Hematopoietic multipotent progenitor cell (in vitro differentiated cells): ENCODE measurements at places on chromosomes 12 and 14. TPM values are rescaled to one million over a fixed set of nuclear protein-coding genes. Genes with fewer than 3 reads are reported as not detected.

The CYP46A1 gene
- not detected for total RNA-seq

DNA sequence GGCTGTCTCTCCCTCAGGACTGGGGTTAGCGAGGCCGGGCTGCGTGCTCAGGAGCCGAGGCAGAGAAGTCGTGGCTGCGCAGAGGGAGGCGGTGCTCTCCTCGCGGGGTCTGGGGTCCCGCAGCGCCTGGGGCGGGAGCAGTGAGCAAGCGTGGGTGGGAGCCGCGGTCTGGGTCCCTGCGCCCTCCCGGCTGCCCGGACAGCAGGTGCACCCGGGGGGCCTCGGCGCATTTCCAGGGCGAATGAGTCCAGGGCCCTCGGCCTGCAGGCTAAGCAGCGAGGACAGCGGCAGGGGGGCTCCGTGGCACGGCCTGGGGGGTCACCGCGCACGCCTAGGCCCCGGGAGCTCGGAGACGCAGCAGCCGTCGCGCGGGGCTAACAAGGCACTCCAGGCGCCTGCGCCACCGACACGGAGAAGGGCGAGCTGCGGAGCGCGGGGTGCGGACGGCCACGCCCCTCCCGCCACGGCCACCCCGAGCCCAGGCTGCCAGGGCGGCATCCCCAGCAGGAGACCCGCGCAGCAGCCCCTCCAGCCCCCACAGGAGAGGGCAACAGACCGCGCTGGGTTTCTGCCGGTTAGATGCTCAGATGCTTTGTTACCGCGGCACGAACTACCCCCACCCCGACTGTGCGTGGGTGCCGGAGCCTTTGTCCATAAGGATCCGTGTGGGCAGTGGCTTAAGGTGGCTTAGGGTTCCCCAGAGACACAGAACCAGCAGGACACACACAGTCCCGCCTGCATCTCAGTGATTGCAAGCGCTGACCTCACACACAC is 117.7 kb upstream of the C14orf180 start:
- no peak for DNase-seq

- no peak for DNase-seq
These were observed 72.5 kb upstream of the FBXO21 start for GRCh38 chr12:117262749-117263148.

The HHIPL1 gene
- under 0.01 TPM for total RNA-seq

DNA sequence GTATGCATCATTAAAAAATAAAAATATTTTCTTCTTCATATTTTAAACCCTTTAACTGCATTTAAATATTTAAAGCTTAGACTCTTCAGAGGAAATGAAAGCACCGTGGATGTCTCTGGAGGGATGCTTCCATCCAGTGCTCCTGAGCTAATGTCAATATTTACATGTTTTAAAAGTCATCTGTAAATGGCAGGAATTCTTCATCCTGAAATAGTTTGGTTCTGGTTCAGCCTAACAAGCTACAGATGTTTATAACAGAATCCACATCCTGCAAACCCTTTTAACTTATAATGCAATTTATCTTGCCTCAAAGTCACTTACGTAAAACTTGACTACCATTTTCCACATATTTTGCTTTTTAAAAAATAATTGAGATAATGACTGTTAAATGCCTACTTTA is 1207.3 kb downstream of the SLC16A7 start:
- no peak for DNase-seq

The WSCD2 gene
- total RNA-seq, result 0.27 TPM

The NGB gene
- total RNA-seq, result not detected

DNA sequence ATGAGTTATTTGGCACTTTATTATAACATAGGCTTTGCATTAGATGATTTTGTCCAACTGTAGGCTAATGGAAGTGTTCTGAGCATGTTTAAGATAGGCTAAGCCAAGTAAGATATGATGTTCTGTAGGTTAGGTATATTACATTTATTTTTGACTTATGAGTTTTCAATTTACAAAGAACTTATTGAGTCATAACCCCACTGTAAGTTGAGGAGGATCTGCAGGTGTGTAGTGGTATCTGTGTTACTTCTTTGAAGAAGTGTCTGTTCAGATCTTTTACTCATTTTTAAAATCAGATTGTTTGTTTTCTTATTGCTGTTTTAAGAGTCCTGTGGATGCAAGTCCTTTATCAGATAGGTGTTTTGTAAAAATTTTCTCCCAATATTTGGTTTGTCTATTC is 329.2 kb downstream of the RAD51B start:
- no peak for DNase-seq

- peak; percentile 49 for DNase-seq
These were observed 88.9 kb downstream of the NUMB start for GRCh38 chr14:73369428-73369827.

DNA sequence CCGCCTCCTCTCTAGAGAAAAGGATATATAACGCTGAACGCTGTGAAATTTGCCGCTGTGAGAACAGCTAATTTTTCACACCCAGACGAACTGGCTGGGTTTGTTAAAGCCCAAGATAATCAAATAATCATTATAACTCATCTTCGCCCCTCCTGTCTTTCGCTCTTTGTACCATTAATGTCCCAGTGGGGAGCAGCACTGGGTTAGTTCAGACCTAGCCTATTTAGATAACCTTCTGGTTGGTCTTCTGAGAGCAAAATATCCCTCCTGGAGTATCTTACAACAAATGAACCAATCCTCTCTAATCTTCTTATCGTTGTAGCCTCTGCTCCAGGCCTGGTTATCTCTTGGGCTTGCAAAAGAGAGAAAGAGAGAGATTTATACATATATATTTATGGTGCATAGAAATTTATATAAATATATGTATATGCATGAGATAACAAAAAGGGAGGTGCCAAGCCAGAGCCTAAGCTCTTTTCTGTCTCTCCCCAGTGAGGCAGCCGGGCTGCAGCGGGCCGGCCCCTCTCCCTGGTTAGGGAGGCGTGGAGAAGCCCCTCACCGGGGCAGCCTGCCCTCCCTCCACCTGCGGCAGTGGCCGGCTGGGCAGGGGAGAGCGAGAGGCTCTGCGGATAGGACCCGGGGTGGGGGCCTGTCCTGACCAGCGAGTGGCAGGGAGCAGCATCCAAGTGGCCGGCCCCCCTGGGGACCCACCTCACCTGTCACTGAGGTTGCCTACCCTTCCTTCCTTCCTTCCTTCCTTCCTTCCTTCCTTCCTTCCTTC is 202.0 kb upstream of the LHX5 start:
- no peak for DNase-seq

GRCh38 chr14:88599761-88600439 is 37.1 kb downstream of the ZC3H14 start:
- DNase-seq, result no peak

The FAM222A gene
- total RNA-seq, result 0.81 TPM

DNA sequence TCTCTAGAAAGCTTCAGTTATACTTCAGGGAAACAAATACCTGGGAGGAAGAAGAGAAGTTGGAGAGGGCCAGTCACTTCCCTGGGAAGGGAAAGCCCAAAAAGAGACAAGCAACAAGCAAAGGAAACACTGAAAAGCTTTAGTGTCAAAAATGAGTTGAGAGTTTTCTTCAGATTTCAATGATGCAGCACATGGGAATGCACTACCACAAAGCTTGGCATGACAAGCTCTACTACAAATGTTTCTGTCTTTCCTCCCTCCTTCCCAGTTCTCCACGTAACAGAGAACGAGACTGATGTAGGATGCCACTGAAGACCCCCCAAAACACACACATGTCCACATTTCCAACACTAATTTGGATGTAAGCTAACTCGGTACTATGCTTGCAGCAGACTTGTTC is 26.8 kb upstream of the ADAMTS20 start:
- DNase-seq, result no peak

GRCh38 chr12:66282244-66282643 is 20.0 kb upstream of the HELB start:
- DNase-seq, result no peak

DNA sequence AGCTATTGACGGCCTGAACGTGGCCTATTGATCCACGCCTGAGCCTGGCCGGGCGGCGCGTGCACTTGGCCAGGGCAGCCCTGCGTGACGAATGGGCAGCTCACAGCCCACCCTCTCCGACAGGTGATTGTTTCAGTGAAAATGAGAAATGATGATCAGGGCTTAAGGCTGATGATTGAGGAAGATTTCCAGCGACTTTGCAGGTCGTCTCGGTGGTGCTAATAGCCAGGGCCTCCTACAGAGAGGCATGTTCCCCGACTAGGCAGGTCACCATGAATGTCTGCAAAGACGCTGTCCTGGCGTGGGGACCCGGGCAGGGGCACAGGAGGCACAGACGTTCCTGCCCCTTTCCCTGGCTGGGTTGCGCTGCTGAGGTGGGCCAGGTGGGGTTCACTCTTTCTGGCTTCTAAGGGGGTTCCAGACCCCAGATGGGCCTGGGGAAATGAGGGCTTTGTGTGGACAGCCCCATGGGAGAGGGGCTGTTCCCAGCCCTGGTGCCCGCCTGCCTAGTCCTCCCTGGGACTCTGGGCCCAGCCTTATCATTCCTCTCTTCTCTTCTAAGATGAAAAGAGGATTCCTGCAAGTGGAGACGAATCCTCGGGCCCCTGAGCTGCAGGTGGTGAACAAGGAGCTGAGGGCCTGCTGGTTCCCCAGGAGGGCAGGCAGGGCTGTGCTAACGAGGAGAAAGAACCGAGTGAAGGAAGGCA is 157.4 kb downstream of the KIF26A start:
- no peak for DNase-seq
